Neuronal stem cell (in vitro differentiated cells): ENCODE measurements at places on chromosomes 13 and 19.
A peak's percentile ranks its signal among the peaks of the same experiment; 100 is the strongest.

DNA sequence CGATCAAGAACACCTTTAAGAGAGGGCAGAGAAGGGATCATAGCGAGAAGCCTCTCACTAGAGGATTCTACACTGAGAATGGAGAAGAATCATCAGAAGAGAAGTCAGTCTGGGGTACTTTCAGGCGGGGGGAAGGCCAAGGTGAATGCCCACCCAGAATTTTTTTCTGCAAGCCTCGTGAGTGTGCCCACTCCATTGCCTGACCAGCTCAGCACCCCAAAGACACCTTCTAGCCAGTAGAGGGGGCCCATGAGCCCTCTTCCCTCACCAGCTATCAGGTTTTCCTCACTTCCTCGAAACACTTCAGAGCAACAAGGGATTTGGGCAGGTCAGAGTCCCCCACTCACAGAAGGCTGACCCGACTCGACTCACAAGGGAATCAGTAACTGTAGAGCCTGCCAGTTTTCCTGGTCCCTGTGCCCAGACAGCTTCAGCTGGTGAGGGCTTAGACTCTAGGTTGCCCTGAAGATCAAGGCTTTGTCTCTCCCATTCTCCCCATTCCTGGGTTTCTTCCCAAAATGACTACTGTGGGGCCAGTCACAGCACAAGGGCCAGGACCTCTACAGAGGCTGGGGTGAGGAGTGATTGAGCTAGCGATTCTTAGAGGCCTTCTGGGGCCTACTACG, 18.4 kb downstream of the NLRP13 start:
- H3K27ac ChIP-seq: no peak overlapping the region
- no peaks in the 10 kb centered on the region for H3K27me3 ChIP-seq
- no peak for DNase-seq

DNA sequence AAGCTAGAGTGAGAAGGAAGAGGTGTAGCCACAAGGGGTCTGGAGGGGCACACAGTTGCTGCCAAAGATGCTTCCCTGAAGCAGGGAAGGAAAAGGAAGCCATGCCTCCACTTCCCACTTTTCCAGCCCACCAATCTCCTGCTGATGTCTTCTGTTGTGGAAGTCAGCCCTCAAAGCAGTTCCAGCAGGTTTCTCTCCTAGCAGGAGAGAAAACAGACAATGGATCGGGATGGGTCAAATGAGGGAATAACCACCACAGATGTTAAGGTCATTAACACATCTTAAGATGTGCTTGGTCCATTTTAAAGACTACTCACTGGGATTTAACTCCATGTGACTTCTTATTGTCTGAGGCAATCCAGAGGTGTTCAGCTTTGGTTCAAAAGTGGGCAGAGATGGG, 284.1 kb upstream of the SOX21 start:
- DNase-seq: no peak
- no peaks in the 10 kb centered on the region for H3K27me3 ChIP-seq
- H3K36me3 ChIP-seq: no peaks in the 10 kb centered on the region

DNA sequence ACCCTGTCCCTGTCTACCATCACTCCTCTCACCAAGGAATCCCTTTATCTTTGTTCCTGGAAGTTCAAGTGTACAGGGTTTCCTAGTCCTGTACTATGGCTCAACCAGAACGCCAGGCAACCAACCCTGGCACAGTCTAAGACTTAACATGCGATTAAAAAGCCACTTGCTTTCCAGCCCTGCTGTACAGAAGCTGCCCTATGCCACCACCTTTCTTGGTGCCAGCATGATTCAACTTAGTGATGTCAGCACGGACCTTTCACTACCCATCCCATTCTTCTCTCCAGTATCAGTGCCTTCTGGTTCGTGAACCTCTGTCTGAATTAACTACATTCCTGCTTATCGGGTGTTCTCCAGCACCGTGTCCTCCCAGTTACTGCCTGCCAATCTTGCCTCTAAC, 151.1 kb downstream of the KLF12 start:
- no peak overlapping the region for H3K27ac ChIP-seq
- no peak overlapping the region for H3K4me3 ChIP-seq
- H3K4me1 ChIP-seq: no peaks in the 10 kb centered on the region
- H3K27me3 ChIP-seq: no peaks in the 10 kb centered on the region

GRCh38 chr13:101916775-101917474, 464.4 kb downstream of the ITGBL1 start:
- H3K27ac ChIP-seq: no peak overlapping the region
- H3K4me3 ChIP-seq: peak overlapping the region; percentile 32
- H3K36me3 ChIP-seq: no peaks in the 10 kb centered on the region
- DNase-seq: no peak
- H3K4me1 ChIP-seq: peaks cover 5% of the 10 kb centered on the region

- peaks cover 3% of the 10 kb centered on the region for H3K4me1 ChIP-seq
- H3K27ac ChIP-seq: no peak overlapping the region
- no peaks in the 10 kb centered on the region for H3K36me3 ChIP-seq
- H3K27me3 ChIP-seq: no peaks in the 10 kb centered on the region
These were observed 209.1 kb downstream of the OLFM4 start for GRCh38 chr13:53237696-53238095.
